ENCODE measurements at places on chromosomes 12 and 14. TPM values are rescaled to one million over a fixed set of nuclear protein-coding genes. Genes with fewer than 3 reads are reported as not detected.

The RPL10L gene
- not detected for polyA plus RNA-seq

The SERPINA3 gene
- polyA plus RNA-seq: 10.6 TPM

The RASAL1 gene
- polyA plus RNA-seq: 40.7 TPM

The UBE3B gene
- polyA plus RNA-seq: 25.3 TPM

The SCN8A gene
- 0.74 TPM for polyA plus RNA-seq

The GPR68 gene
- 1.2 TPM for polyA plus RNA-seq

The CD69 gene
- 0.88 TPM for polyA plus RNA-seq

The BEST3 gene
- 3.3 TPM for polyA plus RNA-seq

The TPI1 gene
- 2,322 TPM for polyA plus RNA-seq

The NTN4 gene
- 17.2 TPM for polyA plus RNA-seq

The KLRC2 gene
- polyA plus RNA-seq: not detected

The RNF212B gene
- polyA plus RNA-seq: not detected

The LRTM2 gene
- polyA plus RNA-seq: not detected

The ZBTB42 gene
- polyA plus RNA-seq: 1.6 TPM

The CCDC175 gene
- not detected for polyA plus RNA-seq

The PUS1 gene
- 57.4 TPM for polyA plus RNA-seq

The CCDC177 gene
- polyA plus RNA-seq: not detected

The SLC17A8 gene
- polyA plus RNA-seq: 0.09 TPM

The ACOT6 gene
- not detected for polyA plus RNA-seq

The C12orf50 gene
- 0.27 TPM for polyA plus RNA-seq

The KLRG1 gene
- 2.0 TPM for polyA plus RNA-seq

The CLEC2A gene
- polyA plus RNA-seq: not detected

The BCL2L2 gene
- 54.6 TPM for polyA plus RNA-seq

The LGR5 gene
- 6.1 TPM for polyA plus RNA-seq

The RIPK3 gene
- polyA plus RNA-seq: 4.6 TPM

The SSTR1 gene
- polyA plus RNA-seq: 0.08 TPM

The SYT1 gene
- 4.5 TPM for polyA plus RNA-seq

The CLEC7A gene
- polyA plus RNA-seq: 4.9 TPM

The KRT6A gene
- 0.24 TPM for polyA plus RNA-seq

The C12orf60 gene
- 4.8 TPM for polyA plus RNA-seq

The LHX5 gene
- polyA plus RNA-seq: not detected

The DNAJC22 gene
- polyA plus RNA-seq: 0.51 TPM

The ERGIC2 gene
- polyA plus RNA-seq: 134 TPM

The SAMD15 gene
- 0.51 TPM for polyA plus RNA-seq

The ABHD12B gene
- polyA plus RNA-seq: 0.10 TPM

The ACVRL1 gene
- 27.6 TPM for polyA plus RNA-seq

The SYNDIG1L gene
- polyA plus RNA-seq: 0.24 TPM

The C12orf54 gene
- polyA plus RNA-seq: 0.55 TPM

The CDH24 gene
- 29.3 TPM for polyA plus RNA-seq

The SLC8A3 gene
- polyA plus RNA-seq: 0.56 TPM

The CFAP54 gene
- 0.27 TPM for polyA plus RNA-seq

The PDE6H gene
- polyA plus RNA-seq: not detected

Data from adrenal gland (tissue), 19 donors.